ENCODE measurements at places on chromosomes 12 and 14.

GRCh38 chr14:50530358-50530757 is 2.0 kb downstream of the MAP4K5 start:
- DNase-seq: no peak

- peak; percentile 79 for DNase-seq
Observed at GRCh38 chr14:99331811-99332210, 59.8 kb upstream of the BCL11B start.

GRCh38 chr14:54489318-54489683 is 521 bp upstream of the GMFB start:
- DNase-seq: no peak

DNA sequence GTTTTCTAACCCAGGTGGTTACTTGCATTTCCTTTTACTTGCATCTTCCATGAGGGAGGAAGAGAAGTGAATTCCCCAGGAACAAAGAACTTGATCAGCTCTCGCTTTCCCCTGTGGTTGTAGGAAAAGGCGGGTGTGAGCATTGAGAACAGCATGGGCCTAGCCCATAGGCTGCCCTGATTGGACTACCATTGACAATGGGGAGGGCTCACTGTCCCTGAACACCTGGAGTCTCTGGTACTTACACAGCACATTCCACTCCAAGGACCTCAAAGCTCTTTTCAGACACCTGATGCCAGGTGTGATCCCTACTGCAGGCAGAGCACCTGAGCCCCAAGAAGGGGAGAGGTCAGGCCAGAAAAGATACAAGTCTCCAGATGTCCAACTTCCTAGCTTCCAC is 25.0 kb downstream of the MAX start:
- no peak for DNase-seq

- DNase-seq: no peak
Observed at GRCh38 chr12:26052652-26053051, 72.2 kb downstream of the BHLHE41 start.

- DNase-seq: no peak
Observed at GRCh38 chr14:70188322-70188658, 461 bp downstream of the SLC8A3 start.
